ENCODE measurements at places on chromosomes 5 and 9. TPM values are rescaled to one million over a fixed set of nuclear protein-coding genes. Genes with fewer than 3 reads are reported as not detected.

- DNase-seq, result no peak
Measured at GRCh38 chr9:135925496-135926133, 18.3 kb upstream of the CAMSAP1 start.

- DNase-seq, result no peak
Measured at GRCh38 chr5:55220433-55221185, 6.5 kb downstream of the MCIDAS start.

GRCh38 chr9:116096853-116097252 is 56.7 kb upstream of the PAPPA start:
- no peak for DNase-seq

GRCh38 chr9:84303061-84303460 is 37.5 kb downstream of the SLC28A3 start:
- no peak for DNase-seq

GRCh38 chr9:105050296-105050695 is 122.3 kb upstream of the ABCA1 start:
- DNase-seq, result no peak

- no peak for DNase-seq
Measured at GRCh38 chr5:57219386-57219785, 45.5 kb downstream of the GPBP1 start.

ADRB2 gene
- 3.8 TPM for total RNA-seq

STPG3 gene
- total RNA-seq, result not detected

ANKRD31 gene
- total RNA-seq, result 0.30 TPM

ARL15 gene
- total RNA-seq, result 73.2 TPM

CCDC183 gene
- 0.59 TPM for total RNA-seq
